ENCODE measurements at places on chromosomes 6 and 20.

DNA sequence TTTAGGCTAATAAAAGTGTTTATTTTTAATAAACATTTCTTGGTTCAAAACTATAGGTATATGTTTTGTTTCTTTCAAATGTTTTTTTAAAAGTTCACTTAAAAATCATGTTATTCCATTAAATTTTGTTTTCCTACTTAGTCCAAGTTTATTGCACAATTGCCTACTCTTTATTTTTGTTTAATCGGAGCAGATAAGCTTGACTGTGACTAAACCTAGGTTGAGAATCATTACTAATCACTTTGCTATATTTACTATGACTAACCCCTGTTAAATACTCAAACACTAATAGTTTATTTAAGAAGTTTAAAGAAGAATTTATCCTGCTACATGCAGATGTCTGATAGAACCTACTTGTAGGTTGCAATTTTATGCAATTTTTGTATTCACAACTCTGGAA is 18.8 kb downstream of the MAP3K4 start:
- DNase-seq: no peak

DNA sequence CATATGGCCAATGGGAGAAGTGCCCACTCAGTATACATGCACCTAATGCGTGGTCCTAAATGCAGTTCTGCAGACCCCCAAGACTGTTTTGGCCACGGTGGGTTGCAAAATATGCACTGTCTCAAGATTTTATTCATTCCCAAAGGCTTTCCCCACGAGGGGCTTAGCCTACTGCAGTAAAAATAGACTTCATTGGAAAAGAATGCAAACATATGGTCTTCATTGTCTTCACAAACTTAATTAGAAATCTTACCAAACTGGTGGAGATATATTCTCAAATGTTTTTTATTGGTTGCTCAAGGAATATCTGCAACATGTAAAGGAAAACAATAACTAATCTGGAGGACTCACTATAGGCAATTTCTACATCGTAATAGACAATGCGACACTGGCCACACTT is 31.6 kb upstream of the PRL start:
- no peak for DNase-seq

DNA sequence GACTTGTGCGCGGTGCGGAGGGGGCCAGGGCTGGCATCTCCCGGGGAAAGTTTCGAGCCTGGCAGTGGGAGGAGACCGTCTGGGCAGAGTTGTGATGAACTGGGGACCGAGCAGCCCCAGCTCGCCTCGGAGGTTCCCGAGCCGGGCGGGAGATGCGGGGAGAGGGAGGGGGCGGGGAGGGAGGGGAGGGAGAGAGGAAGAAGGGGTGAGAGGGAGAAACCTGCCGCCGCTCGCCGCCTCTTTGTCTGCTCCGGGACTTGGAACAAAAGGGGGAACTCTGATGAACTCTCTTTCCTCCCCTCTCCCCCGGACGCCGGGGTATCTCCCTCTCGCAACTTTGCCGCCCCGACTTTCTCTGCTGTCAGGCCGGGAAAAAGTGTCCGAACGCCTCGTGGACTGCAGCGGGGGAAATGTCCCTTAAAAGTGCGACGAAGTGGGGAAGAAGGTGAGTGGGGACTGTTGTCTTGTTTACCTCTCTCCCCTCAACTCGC is 72.7 kb downstream of the SOX4 start:
- DNase-seq: peak; percentile 15

GRCh38 chr20:3658716-3659491 is 4.3 kb downstream of the GFRA4 start:
- no peak for DNase-seq

- no peak for DNase-seq
Measured at GRCh38 chr6:169999367-169999766, 247.9 kb downstream of the ERMARD start.

GRCh38 chr6:15672818-15673217 is 10.0 kb upstream of the DTNBP1 start:
- no peak for DNase-seq

DNA sequence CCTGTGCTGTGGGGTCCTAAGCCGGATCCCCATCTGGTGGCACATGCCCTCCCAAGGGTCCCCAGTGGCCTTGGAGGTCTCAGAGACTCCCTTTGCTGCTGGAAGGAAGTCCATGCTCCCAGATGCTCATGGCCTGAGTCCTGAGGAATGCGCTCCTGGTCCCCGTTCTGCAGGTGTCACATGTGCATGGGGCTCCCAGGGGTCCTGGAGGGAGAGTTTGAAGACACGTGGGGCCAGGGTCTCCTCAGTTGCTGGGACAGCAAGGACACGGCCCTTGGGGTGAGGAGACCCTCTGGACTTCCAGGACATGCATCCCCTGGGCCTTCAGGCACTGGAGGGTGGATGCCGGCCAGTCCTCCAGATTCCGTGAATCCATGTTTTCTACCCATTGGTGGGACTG is 11.7 kb downstream of the ZBP1 start:
- DNase-seq: no peak

DNA sequence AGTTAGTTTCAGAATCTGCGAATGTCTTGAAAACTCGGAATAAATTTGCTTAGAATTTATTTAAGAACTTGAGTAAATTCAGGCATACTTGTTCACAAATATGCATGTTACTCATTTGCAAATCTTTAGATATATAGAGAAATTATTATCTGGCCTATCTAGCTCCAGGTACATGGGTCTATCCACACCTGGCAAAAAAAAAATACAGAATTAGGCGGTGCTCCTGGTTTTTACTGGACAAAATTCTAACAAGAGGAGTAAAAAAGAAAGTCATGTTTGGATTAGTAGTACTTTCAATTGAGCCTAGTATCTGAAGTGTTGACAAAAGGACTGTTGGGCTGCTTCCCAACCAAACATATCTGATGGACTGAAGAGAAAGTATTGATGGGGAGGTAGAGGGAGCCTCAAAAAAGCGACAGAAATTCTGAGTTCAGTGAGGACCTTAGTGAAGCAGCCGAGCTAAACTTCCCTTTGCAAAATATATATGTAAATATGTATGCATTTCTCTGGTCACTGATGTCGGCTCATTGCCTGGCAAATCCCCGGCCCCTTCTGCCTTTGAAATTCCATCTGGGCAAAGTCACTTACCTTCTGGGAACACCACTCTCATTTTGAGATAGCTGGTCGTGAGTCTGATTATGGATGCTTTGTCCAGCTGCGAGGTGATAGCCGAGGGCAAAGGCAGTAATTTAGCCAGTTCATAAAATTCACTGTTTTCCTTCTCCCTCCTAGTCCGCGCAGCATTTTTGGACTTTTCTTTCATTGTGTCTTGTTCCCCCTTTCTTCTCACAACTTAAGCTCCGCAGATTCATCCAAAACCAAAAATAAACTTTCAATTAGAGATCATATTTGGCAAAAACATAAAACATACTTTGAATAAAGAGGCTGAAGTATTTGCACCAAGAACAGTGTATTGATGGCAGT is 1.8 kb downstream of the SIM1 start:
- DNase-seq: peak; percentile 81

GRCh38 chr20:54362283-54362682 is 113.1 kb upstream of the DOK5 start:
- DNase-seq: no peak

DNA sequence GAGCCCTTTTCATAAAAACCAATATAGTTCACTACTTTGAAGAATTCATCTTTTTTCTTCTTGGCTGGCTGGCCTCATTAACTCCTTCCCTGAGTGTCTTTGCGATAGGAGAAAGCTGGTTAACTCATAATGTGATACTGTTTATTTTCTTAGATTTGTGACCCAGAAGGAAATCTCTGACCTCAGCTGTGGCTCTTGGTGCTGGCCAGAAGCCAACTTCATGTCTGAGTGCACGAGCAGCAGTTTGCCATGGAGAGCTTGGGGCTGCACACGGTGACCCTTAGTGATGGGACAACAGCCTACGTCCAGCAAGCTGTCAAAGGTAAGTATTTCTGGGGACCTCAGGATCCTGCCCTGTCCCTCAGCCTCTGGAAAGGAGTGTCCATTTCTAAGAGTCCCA is 16.7 kb upstream of the DEF6 start:
- DNase-seq: no peak
